ENCODE measurements at places on chromosomes 6 and 20.

- DNase-seq, result no peak
These were observed 30.3 kb downstream of the WDR27 start for GRCh38 chr6:169671563-169671962.

DNA sequence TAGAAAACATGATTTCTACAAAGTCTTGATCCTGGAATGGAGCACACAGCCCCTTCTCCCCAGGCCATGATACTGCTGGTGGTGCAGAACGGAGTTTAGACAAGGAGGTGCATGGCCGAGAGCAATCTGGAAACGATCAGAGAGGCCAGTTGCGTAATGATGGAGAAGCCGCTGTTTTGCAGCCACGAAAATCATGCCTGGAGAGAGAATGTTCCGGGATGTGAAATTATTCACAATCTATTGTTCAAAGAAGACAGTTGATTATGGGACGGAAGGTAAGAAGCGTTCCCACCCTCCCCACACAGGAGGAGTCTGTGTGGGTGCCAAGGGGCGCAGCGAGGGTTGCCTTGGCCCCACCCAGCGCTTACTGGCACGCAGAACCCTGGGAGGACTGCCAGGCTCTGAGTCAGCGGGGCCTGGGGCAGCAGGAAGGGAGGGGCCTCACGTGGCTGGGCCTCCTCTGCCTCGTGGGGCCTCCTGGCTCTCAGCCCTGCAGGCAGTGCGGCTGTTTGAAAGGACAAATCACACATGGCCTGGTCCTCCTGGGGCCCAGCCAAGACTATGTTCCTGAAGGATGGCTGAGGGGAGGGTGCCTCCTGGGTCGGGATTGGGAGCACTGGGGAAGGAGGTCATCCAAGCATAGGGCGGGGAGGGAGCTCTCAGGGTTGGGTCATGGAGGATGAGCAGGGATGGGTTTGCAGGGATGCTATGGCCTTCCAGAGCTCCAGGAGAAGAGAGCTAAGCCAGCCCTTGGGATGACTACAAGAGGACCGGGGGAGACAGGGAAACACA, 8.7 kb upstream of the AP5S1 start:
- DNase-seq, result peak; percentile 94

DNA sequence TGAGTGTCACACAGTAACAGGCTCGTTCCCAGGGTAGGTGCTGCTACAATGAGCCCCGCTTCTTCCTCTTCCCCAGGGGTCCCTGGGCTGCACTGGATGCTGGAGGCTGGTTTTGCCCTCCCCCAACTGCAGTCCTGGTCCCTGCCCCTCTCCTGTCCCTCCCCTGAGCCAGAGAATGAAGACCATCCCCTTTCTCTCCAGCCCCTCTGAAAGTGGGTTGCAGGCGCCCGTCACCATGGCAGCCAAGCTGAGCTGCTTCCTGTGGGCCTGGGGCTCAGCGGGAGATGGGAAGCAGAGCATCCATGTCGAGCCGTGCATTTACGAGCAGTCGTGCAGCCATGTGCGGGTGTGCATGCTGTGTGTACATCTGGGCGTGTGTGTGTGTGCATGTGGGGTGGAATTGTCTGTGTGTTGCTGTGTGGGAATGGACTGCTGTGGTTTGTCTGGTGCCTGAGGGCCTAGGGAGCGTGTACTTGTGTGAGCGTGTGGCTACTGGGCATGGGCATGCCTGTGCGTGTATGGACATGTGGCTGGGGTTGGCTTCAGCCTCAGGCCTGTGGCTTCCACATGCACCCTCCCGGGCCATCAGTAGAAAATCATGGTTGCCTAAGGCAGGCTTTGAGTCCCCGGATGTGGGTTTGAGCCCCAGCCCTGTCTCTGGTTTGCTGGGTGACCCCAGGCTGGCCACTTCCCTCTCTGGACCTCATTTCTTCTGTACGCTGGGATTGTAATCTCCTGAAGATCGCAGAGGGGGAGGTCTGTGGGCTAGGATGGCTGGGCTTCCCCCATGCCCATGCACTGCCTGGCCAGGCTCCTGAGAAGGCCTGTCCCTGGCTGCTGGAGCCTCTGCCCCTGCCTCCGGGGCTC, 48.8 kb downstream of the SRC start:
- DNase-seq, result no peak

- no peak for DNase-seq
These were observed 44.7 kb downstream of the TNFAIP3 start for GRCh38 chr6:137911675-137912191.

GRCh38 chr20:63873477-63873971, 8.5 kb downstream of the TPD52L2 start:
- DNase-seq, result peak; percentile 34

DNA sequence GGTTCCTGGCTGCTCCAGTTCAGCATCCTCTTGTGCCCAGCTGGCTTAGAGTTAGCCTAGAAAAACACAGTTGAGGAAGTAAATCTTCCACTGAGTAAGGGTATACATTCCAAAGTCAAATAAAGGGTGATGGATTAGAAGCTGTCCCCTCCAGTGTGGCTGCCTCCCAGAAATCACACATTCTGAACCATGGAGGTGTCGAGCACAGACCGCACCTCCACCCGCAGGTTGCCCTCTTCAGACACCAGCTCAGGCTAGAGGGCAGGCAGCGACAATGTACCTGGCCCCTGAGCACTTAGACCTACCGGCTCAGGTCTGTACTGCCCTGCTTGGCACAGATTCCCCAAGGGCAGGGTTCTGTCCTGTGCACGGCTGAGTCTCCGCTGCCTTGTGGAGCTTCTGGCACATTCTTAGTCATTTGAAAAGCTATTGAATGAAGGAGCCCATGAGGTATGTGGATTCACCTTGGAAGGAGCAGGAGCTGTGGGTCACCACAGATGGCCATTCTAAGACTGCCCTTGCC, 118.1 kb downstream of the FAM120B start:
- no peak for DNase-seq

DNA sequence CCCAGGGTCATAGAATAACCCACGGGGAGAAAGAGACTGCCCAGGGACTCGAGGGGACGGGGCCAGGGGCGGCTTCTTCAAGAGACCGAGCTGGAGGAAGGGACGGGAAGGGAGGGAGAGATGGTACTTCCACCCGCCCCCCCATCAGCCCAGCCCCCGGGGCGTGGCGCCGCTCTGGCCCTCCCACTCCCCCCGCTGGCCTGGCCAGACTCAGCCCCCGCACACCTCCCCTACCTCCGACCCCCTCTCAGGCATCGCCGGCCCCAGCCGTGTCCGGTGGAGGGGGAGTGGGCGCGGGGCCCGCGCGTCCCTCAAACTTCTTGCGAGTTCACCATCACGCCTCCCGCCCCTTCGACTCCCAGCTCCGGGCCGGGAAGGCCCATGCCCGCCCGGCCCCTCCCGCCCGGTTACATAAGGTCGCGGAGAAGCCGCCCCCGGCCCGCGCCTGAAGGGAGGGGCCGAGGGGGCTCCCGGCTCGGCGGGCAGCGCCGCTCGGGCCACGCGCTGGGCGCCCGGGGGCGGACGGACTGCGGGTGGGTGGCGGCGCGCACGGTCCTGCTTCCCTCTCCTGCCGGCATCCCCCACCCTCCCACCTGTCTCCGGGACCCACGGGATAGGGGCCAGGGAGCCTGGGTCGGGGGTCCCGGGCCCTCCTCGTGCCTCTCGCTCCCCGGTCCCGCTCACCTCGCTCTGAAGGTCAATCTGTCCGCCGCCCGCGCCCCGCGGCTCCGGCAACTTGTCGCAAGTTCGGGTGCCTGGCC, 562 bp downstream of the TFEB start:
- peak; percentile 65 for DNase-seq

DNA sequence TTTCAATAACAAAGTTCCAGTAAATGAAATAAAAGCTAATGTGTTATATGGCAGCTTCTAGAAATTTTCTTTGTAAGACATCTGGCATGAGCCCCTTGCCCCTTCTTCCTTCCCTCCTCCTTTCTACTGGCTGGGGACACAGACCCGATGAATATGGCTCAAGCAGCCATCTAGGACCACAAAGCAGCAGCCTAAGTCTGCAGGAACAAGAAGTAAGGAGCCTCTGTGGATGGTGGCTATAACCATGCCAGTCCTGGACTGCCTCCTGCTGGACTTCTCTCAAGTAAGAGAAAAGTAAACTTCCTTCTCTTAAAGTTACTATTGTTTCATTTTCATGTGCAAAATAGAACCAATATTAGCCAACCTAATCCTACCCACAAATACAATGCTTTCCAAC, 114.9 kb upstream of the DST start:
- DNase-seq, result no peak

- no peak for DNase-seq
These were observed 352.5 kb downstream of the HDGFL1 start for GRCh38 chr6:22921828-22922227.

DNA sequence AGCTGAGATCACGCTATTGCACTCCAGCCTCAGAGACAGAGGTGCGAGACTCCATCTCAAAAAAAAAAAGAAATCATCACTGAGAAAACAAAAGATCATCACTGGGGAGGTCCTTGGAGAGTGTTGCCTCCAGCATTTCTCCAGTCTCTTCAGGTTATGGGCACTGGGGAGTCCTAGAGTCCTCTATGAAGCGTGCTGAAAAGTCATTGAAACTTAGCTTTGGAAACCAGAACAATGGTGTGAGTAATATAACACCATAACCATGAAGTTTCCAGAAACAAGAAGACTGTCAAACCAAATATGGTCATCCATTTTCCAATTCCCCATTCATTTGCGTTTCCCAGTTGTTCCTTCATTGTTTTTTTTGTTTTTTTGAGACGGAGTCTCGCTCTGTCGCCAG, 13.7 kb downstream of the ARMC12 start:
- DNase-seq, result no peak

- no peak for DNase-seq
These were observed 598.3 kb downstream of the PKHD1 start for GRCh38 chr6:51489133-51489532.

DNA sequence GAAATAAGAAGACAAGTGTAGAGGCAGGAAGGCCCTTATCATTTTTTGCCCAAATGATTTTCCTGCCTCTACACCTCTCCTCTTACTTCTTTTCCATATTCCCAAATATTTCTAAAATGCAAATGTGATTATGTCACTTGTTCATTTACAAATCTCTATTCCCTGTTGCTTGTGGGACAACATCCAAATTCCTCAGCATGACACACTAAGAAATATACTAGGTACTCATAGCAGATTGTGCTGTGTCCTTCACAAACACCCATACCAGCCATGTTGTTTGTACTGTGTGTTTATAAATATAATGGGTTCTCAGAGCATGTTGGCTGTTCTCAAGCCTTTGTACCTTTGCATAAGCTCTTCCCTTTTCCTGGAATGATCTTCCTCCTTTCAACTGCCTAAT, 17.7 kb upstream of the FYN start:
- DNase-seq, result no peak

- DNase-seq, result no peak
These were observed 49.4 kb upstream of the TOP1 start for GRCh38 chr20:40979247-40979646.
